ENCODE measurements at places on chromosomes 16 and 17.

- peak; percentile 46 for DNase-seq
Observed at GRCh38 chr17:65198653-65199382, 61.6 kb downstream of the RGS9 start.

DNA sequence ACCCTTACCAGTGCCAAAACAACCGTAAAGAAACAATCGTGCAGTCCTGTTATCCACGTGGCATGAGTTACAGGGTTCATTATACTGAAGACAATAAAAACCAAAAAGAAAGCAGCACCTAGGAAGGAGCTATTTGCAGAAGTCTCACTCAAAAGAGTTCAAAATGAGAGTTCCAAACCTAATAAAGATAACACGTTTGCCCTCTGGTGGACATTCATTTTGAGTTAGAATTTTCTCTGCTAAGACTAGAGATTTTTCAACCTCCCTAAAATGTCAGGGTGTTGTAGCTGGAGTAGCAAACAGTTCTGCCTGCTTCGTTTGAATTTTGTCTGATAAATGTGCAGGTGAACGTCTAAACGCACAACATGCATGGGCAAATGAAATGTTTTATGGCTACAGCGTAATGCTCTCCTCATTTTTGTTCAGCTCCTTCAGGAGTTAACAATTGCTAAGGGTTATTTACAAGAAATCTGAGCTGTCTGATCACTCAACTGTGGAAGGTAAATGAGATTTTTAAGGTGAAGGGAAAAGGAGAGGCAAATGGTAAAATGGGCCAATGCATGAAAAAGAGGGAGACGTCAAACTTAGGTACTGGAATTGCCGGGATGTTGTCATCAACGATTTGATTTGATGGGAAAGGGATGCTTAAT, 1067.9 kb upstream of the EEF2KMT start:
- no peak for DNase-seq

GRCh38 chr17:55632893-55633292, 89.8 kb downstream of the TMEM100 start:
- DNase-seq, result peak; percentile 30

- DNase-seq, result no peak
Observed at GRCh38 chr16:47574091-47575054, 113.2 kb downstream of the PHKB start.

- no peak for DNase-seq
Observed at GRCh38 chr16:73405851-73406250, 357.9 kb upstream of the ZFHX3 start.

DNA sequence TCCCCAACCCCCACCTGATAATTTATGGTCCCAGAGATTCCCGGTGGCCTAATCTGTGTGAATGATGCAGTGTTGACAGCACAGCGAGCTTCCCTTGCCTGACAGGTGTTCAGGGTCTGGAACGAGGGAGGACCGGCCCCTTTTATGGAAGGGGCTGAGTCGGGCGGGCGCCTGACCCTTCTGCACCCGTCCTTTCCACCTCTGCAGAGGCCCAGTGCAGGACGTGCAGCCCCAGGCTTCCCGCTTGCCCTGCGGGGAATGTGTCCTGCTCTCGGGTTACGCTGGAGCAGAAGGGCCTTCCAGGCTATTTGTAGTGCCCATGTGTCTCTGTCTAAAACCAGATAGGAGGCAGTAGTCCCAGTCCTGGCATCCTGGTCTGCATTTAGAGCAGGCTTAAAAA, 16.2 kb downstream of the SMTNL2 start:
- no peak for DNase-seq

DNA sequence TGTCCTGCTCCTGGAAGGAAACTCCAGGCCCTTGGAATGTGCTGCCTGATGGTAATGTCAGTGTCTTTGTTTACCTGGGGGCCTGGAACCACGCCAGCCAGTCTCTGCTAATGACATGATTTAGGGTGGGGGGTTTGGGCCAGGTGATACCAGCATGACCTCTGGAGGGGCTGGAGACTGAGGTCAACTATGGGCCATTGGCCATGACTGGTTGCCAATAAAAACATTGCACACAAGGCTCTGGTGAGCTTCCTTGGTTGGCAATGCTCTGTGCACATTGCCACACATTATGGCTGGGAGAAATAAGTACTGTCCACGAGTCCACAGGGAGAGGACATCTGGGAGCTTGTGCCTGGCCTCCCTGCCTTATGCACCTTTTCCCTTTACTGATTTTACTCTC, 52.5 kb downstream of the LITAF start:
- no peak for DNase-seq

DNA sequence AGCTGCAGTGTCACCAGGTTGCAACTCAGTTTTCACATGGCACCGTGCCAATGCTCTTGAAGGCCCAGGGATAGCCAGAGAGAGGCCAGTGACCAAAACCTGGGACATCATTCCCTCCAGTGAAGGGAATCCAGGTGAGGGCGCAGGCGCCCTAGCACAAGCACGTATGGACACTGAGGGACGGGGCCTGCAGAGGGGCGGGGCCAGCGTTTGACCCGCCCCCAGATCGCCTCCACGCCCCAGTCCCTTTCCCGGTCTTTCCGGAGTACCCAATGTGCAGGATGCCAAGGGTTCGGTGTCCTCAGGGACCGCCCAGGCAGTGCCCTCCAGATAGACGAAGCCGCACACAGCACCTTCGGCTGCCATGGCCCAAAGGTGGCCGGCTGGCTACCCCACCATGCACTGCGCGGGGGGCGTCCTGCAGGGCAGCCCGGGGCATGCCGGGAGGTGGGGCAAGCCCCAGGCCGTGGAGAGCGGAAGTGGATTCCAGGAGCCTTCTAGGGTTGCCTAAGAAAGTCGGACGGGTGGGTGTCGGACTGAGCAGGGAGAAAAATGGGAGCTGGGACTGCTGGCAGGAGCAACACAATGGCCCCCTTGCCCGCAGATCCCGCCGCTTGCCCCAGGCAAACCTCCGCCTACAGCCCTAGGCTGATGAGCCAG, 4.6 kb downstream of the SLC12A4 start:
- DNase-seq, result no peak

GRCh38 chr16:61002479-61003204, 1033.6 kb downstream of the CDH8 start:
- no peak for DNase-seq

- DNase-seq, result peak; percentile 73
Observed at GRCh38 chr17:80025140-80025539, 10.5 kb downstream of the TBC1D16 start.

GRCh38 chr16:89716493-89716892, 4.2 kb downstream of the VPS9D1 start:
- no peak for DNase-seq

- DNase-seq, result no peak
Observed at GRCh38 chr16:23105309-23105708, 43.9 kb downstream of the USP31 start.

DNA sequence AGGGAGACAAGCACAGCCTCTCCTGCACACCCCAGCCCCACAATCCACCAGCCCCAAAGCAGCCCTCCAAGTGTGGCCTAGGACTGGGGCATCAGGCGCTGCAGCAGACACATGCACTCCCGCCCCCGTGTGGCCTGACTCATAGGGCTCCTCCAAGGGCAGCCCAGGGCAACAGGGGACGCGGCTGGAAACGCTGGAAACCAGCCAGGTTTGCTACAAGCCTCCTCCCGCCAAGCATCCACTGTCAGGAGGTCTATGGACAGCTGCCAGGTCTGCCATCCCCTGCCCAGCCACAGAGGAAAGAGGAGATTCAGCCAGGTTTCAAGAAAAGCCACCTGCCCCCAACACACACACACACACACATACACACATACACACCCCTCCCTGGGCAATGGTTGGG, 25.8 kb downstream of the SRCIN1 start:
- DNase-seq, result peak; percentile 72

DNA sequence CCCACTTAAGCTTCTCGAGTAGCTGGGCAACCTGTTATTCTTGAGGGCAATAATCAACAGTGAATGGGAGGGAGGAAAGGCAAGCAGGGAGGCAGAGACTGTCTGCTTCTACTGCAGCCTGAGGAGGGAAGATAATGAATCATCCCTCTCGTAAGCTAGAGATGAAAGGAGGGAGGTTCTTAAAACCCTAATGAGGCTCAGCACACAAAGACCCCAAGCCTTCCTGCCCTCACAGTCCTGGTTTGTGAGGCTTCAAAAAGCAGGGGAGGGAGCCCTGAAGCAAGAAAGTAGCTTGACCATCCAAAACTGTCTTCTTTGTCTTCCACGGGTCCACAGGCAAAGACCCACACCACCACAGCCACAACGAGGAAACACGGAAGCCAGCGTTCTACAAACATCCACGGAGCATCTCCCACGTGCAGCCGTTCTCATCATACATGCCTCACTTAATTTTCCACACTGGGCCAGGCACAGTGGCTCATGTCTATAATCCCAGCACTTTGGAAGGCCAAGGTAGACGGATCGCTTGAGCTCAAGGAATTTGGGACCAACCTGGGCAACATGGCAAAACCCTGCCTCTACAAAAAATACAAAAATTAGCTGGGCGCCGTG, 1.8 kb downstream of the PIK3R5 start:
- DNase-seq, result no peak

- DNase-seq, result no peak
Observed at GRCh38 chr17:80119839-80120238, 18.5 kb downstream of the GAA start.

- DNase-seq, result no peak
Observed at GRCh38 chr16:81374550-81374949, 59.8 kb downstream of the GAN start.

DNA sequence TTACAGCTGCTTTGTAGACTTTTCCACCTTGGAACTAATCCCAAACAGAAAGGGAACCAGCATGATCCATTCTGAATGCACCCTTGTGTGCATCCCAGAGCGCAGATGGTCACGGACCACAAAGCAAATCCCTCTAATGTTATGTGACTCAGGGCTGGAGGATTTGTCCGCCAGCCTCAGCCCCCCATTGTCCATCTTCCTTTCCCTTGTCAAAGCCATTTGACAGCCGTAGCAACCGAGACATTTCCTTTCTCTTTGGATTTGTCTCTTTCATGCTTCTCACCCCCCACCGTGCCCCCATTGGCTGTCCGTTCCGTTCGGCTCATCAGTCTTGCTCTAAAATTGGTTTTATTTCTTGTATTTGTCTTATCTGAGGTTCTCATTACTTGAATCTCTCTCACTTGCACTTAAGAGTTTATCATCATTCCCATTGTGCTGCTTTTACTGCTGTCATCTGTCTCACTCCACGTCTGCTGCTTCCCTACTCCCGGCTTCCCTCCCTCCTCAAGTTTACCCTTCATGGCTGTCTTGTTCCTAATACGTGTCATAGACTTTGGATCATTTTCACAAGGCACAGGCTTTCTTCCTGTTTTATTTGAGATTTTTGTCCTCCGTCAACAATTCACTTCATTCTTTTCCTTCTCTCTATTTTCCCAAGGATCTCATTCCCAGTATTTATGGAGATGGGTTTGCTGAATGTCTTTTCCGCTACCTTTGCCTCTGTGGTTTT, 163.4 kb upstream of the ERCC4 start:
- DNase-seq, result no peak

DNA sequence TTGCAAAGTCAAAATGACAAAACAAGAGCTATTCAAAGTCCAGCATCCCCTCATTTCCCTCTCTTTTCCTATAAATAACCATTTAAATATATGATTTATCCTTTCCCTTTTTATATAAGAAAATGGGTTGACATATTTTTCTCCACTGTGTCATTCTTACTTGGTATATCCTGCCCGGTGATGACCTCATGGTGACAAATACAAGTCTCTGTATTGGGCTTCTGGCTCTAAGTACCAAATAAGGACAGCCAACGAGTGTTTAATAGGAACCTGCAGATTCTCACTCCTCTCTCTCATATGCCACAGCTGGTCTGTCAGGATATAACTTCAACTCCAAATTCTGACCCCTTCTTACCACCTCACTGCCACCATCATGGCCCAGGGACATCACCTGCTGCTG, 25.5 kb upstream of the CBLN1 start:
- no peak for DNase-seq

GRCh38 chr16:48125888-48126287, 29.9 kb downstream of the ABCC12 start:
- no peak for DNase-seq

GRCh38 chr17:63962298-63962744, 10.4 kb downstream of the SCN4A start:
- DNase-seq, result no peak

DNA sequence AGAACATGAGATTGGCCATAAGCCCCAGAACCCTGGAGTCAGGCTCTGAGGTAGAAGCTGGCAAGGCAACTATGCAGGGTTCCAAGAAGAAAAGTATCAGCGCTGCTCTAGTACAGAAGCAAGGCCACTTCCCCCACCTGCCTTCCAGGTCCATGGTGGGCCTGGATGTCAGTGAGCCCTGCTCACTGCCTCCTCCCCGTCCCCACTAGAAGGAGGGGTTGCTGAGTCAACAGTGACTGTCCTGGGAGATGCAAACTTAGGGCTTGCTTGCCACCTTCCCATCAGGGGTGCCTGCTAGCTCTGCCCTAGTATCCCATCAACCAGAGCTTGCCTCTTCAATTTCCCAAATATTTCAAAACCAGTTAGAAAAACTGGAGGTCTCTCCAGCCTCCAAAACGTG, 29.6 kb upstream of the SREBF1 start:
- no peak for DNase-seq

DNA sequence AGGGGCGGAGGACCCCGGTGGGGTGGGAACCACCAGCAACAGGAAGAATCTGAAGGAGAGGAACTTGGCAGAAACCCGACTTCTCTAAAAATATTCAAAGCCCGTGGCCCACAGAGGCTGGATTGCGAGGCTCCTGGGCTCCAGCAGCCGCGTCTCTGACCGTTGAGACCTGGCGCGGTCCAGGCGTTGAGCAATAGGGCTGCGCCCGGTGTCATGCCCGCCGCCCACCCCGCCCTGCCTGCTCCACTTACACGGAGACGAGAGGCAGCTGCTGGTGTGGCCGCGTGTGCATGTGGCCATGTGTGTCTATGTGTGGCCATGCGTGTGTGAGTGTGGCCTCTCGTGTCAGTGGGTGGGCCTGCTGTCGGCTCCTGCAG, 83.6 kb downstream of the IRF8 start:
- no peak for DNase-seq

- DNase-seq, result no peak
Observed at GRCh38 chr16:31869511-31870201, 4.0 kb upstream of the ZNF267 start.

- no peak for DNase-seq
Observed at GRCh38 chr17:10447026-10447931, 22.1 kb downstream of the MYH4 start.

- DNase-seq, result no peak
Observed at GRCh38 chr16:12951392-12951791, 50.0 kb downstream of the SHISA9 start.

GRCh38 chr17:29615048-29615385, 7.7 kb downstream of the CORO6 start:
- no peak for DNase-seq

DNA sequence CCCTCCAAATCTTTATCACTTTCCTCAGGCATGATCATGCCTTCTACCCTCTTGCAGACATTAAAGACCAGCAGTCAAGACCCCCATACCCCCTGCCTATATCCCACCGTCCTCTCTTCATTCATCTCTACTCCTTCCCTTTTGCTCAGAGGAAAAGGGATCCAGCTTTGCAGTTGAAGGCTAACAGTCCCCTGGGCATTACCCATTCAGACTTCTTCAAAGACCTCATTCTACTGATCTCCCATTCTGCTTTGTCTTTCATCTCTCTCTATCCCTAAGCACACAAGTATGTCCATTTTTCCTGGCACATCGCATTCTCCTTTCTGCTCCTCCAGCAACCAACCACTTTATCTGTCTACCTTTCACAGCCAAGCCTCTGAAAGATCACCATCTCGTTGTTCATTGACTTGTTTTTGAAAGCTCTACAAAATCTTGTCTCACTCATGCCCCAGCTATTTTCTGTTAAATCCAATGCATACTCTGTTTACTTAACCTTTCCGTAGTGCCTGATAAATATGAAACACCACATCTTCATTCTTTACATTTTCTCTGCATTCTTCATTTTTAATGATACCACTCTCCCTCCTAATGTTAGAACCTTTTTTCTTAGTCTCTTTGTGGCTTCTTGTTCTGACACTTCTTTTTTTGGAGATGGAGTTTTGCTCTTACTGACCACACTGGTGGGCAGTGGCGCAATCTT, 14.1 kb upstream of the LCMT1 start:
- DNase-seq, result no peak
